Heart left ventricle (tissue), 16 donors: ENCODE measurements at places on chromosomes 5 and 9.

DNA sequence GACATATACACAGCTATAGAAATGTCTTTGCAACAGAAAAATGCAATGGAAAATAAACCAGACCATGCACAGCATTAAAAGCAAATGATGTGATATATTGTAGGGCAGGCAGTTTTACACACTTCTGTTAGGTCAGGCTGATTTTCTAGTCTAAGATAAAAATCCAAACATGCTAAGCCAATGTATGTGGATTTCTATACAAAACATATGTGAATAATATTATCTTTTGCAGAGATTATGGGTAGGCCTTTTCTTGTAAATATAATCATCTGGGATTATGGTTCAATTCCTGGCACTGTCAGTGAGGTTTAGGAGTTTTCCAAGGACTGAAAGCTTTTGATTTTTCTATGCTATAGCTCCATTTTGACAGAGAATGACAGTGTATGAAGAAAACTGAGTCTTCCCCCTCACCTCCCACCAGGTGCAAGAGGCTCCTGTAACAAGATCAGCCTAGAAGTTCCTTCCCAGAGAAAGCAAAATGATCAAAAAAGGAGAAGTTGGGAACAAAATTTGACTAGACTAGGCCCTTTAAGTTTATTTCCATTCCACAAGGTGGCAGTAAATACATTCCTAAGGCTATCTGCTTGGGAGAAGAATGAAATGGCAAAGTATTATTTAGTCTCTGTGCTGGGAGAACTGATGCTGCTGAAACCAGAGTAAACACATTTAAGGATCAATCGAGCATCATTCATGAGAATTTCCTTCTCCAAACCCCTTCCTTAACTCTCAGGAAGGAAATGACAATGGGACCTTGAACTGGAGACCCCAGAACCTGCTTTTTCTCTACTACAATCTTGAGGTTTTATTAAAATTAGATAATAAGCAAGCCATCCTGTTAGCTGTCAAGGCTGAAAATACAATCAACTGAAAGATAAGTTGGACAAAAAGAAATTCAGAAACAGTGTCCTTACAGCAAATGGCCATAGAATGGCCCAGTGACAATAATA, 133.0 kb upstream of the TUT7 start:
- no peak for DNase-seq

GRCh38 chr9:3447143-3447542, 78.7 kb downstream of the RFX3 start:
- no peak for DNase-seq

GRCh38 chr9:70085241-70085640, 41.6 kb downstream of the MAMDC2 start:
- DNase-seq = no peak

DNA sequence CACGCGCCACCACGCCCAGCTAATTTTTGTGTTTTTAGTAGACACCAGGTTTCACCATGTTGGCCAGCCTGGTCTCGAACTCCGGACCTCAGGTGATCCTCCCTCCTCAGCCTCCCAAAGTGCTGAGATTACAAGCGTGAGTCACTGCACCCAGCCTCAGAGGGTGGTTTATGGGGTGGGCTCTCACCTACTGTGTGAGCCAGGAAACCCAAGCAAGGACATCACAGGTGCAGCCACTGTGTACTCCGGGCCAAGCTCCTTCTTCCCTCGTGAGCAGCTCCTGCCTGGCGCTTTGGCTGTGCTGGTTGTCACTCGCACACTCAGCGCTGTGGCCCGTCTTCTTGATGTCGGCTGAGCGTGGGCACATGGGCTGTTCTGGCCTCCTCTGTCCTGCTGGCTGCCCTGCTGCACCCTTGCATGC, 70.1 kb downstream of the WNK2 start:
- no peak for DNase-seq

DNA sequence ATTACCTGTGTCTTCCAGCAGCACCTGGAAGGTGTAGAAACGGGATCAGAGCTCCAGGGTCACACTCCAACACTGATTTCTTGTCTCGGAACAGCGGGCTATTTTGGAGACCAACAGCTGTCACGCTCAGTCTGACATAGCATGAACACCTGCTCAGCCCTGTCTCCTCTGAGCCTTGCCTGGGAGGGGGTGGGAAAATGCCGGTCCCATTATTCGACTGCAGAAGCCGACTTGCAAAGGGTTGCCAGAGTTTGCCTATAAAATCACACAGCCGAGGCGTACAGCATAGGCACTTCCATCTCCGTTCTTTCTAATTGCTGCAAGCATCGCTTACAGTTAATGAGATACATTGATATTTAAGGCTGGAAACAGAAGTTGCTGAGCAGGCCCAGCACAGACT, 300.8 kb upstream of the MSX2 start:
- no peak for DNase-seq

DNA sequence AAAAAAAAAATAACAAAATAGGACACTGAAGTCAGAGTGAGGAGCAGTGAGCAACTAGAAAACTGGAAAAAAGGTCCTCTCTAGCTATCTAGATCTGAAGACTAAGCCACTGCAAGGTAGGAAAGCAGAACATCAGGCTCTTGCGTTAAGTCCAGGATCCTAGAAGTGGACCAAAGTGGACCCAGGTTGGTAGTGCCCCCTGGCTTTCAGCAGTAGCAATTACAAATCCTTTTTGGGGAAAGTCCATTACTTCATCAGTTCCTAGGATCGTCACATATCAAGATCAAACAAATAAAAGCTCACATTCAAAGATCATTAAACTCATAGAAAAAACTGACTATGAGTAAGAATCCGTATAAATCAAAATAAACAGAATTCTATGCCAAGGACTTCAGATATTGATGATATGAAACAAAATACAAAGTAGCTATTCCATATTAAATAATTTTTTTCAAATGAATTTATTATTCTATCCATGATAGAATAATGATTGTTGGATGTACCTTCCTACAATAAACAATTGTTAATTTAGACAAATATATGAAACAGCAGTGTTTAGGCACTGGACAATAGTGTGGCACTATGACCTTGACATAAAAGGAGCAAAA, 6.5 kb upstream of the RICTOR start:
- no peak for DNase-seq

GRCh38 chr9:136339958-136340310, 12.6 kb downstream of the GPSM1 start:
- DNase-seq = no peak

- no peak for DNase-seq
Measured at GRCh38 chr5:89733772-89734171, 675.8 kb downstream of the CETN3 start.

GRCh38 chr5:169534311-169534880, 49.2 kb upstream of the SPDL1 start:
- DNase-seq = no peak

- DNase-seq = no peak
Measured at GRCh38 chr9:79974806-79975422, 403.1 kb downstream of the TLE4 start.

- DNase-seq = no peak
Measured at GRCh38 chr9:5843794-5844471, 11.0 kb upstream of the ERMP1 start.

- no peak for DNase-seq
Measured at GRCh38 chr5:160657068-160657507, 194.9 kb downstream of the ATP10B start.

GRCh38 chr5:172901012-172901780, 58.0 kb upstream of the RPL26L1 start:
- DNase-seq = peak; percentile 78

DNA sequence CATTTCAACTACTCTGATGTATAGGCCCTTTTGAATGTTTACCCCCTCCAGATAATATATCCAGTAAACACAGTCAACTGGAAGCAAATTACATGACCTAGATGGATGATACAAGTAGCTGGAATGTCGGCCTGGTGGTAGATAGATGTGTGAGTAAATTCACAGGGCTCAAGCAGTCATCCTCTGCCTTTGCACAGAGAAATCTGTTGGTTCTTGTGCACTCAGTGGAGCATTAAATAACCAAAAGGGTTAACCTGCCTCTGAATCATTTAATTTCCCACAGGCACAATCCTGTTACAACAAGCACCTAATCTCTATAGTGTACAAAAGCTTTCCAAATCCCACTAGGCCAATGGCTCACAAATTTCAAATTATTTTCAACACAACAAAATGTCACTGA, 668.3 kb downstream of the DNAH5 start:
- no peak for DNase-seq

GRCh38 chr5:180294411-180294810, 2.5 kb upstream of the MAPK9 start:
- no peak for DNase-seq

DNA sequence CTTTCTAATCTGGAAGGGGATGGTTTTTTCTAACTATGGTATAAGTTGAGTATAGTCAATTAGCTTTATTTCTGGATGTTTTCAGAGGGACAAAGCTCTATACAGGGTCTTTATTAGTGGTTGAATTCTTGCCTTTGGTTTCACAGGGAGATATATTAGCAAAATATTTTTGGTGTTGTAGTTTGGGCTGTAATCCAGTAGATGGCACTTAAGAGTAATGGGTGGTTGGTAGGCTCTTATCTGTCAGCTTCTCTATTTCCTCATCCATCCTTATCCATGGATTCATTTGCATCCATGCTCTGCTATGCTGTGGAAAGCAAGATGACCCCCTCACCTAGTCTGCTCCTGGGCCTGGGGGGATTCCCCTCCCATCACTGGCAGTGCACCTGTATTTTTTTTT, 363.6 kb upstream of the CYLC2 start:
- DNase-seq = no peak

GRCh38 chr9:94973451-94973941, 247.0 kb downstream of the AOPEP start:
- no peak for DNase-seq

DNA sequence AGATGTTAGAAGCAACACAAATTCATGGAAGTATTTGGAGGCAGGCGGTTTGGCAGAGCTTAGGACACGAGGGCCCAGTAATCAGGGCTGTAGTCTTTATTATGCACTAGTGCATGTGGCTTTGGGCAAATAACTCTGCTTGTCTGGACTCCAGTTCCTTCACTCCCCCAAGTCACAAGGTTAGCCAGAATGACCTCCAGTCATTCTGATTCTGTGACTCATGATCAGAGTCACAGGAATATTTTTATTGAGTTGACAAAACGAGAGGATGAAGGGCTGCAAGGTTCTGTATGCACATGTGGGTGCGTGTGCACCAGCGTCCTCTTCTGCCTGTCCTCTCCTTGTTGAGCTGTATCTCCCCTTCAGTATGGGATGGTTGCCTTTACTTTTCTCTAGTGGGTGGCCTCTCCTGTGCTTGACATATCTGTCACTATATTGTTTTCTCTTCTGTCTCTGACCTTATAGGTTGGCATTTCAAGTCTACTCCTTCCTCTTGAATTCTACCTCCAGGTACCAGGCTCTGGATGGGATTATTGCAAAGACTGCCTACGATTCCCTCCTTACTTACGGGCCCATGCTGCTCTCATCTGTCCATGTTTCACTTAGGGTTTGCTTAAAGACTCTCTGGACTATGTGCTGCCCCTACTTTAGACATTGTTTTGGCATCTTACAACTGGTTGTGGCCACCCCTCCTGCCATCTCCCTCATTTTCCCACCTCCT, 94.6 kb downstream of the KDM4C start:
- no peak for DNase-seq

GRCh38 chr5:33594006-33594405, 153.2 kb downstream of the TARS1 start:
- no peak for DNase-seq

DNA sequence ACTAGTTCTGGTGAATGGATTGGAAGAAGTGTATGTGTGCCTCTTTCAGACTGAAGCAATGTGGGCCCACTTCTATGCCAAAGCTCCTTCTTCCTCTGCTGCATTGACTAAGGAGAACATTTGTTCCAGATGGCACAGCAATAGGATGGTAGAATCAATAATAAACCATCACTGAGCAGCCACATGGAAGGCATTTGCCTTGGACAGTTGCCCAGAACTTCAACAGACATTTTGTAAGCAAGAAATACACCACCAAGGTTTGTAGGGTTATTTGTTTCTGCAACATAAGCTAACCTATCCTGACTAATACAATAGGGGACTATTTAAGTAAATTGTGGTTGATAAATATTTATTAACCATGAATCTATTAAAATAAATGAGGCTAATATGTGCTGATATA, 37.7 kb upstream of the CSNK1G3 start:
- DNase-seq = no peak

DNA sequence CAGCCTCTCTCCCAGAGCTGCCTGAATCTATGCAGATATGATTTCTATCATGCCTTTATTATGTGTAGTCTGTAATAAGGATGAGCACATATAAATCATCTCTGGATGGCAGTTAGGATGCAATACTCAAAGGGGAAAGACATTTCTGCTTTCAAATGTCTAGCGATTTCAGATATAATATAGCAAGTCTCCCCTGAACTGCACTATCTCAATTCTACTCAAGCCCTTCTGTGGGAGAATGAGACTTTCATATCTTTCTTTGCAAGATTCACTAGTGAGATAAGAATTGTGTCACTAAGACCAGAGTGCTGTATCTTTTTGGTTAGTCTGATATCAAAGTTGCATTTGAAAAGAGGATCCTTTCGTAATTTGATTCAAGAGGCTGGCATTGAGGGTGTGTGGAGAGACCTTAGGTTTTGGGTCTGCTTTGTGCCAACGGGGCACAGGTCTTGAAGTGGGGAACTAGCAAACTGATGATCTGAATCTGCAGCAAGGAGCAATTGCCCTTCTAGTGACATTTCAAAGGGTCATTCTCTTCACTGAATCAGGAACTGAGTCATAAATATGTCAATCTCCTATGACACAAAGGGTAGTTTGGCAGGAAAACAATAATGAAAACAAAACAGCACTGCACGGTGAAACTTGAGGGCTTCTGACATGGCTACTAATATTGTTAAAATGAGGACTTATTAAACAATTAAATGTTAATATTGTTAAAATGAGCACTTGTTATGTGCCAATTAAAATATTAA, 305.5 kb upstream of the CLINT1 start:
- no peak for DNase-seq

GRCh38 chr9:18798508-18799290, 234.3 kb downstream of the SAXO1 start:
- no peak for DNase-seq

DNA sequence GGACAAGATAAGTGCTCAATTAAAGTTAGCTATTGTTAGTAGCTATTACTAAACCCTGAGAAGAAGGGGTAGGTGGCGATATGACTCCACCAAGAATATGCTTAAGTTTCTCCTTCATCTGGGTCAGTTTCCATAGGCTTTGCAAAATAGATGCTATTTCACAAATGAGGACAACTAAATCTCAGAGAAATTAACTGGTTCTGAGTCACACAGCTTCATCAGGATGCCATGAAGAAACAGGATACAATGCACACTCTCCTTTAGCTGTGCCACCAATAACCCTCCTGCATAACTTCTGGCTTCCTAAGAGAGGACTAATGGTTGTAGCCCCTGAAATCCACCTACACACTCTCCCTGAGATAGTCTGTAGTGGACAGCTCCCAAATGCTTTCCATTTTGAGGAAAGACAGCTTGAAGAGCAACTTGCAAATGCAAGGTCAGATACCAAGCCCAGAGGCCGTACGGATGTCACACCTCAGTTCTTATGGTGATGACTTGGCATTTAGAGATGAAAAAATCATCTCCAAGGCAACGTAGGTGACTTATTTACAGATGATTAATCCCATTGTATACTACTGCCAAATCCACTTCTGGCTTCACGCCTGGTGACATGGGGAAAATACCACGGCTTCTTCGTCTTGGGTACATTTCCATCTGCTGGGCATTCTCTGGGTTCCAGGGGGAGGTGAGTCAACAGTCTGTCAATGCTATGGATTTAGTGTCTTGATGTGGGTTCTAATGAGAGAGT, 251.4 kb upstream of the IL12B start:
- no peak for DNase-seq
